Fibroblast of gingiva (primary cell): ENCODE measurements at places on chromosomes 1 and 21.

- peak; percentile 26 for DNase-seq
These were observed 182.3 kb downstream of the FCRL5 start for GRCh38 chr1:157369808-157370521.

DNA sequence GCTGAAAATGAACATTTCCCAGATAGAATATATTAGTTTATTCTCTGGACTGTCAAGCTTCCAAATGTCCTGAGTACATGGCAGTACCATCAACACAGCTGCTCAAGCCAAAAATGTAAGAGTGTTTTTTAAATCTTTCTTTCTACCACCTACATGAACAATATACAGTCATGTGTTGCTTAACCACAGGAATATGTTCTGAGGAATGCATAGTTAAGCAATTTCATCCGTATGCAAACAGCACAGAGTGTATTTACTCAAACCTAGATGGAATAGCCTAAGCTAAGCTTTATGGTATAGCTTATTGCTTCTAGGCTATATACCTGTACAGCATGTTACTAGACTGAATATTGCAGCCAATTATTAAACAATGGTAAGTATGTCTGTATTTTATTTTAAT, 561.9 kb upstream of the ADGRL4 start:
- DNase-seq = peak; percentile 51

DNA sequence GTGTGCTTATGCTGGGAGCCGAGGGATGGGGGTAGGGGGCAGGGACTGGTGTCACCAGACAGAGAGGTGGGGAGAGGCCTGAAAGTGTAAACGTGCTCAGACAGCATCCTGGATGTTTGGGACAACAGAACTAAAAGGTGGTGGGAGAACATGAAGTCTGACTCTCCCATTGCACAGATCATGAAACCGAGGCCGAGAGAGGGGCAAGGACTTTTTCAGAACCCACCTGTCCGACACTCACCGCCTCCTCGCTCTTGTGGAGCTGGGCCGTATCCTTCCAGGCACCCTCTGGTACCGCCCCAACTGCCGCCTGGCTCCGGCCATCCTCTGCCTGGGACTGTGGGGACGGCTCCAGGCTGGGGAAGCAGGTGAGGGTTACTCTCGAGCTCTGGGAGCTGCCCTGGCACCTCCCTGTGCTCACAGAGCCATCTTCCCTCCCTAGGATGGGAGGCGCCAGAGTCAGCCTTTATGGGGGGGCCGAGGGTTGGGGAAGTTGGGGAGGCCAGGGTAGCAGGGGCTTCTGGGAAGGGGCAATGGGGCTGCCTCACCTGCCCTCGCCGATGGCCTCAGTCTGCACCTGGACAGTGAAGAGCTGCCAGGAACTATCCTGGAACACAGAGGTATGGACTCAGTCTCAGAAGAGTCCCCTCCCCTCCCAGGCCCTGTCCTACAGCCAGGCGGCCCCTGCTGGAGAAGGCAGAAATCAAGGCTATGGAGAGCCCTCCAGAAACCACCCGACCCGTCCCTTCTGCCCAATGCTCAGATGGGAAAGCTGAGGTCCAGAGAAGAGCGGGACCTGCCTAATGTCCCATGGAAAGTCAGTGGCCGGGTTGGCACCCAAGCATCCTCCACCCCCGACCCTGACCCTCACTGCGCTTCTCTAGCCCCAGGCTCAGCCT, 7.0 kb downstream of the ATP13A2 start:
- DNase-seq = no peak

DNA sequence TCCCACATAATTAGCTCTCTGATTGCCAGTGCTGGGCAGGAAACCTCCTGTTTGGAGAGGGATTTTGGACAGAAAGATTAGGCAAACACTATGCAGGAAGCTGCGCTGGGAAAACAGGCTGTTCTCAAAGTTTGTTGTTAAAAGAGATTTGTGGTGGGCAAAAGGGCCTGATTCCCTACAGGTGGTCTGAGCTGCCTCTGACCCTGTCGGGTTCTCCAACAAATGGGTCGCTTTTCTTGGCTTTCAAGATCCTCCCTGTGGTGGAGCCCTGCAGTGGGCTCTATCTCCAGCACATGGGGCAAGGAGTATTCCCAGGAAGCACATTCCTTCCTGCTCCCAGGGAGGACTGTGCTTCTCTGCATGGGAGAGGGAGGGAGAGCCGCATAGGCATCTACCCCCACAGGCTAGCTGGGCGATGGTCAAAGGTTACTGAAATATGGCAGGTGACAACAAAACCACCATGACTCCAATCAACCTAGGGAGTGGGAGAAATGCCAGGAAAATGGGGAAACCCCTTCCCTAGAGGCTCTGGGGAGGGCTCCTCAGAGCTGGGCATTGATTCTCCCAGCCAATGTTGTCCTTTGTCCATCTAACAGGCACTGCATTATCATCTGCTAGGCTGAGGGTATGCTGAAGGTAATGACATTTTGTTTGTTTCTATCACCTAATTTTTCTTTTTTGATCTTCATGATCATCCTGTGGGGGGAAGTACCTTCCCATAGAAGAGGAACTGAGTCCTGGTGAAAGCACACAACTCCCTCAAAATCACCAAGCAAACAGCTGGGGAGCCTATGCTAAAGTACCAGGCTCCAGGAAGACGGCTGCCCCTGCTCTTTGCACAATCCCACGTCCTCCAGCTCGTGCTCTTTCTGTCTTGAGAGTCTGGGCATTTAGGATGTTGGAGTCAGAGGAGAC, 85.3 kb downstream of the PLXNA2 start:
- no peak for DNase-seq

- no peak for DNase-seq
These were observed 60.3 kb upstream of the SLC45A1 start for GRCh38 chr1:8257621-8258020.
